ENCODE measurements at places on chromosomes 5 and 9.
A peak's percentile ranks its signal among the peaks of the same experiment; 100 is the strongest.

DNA sequence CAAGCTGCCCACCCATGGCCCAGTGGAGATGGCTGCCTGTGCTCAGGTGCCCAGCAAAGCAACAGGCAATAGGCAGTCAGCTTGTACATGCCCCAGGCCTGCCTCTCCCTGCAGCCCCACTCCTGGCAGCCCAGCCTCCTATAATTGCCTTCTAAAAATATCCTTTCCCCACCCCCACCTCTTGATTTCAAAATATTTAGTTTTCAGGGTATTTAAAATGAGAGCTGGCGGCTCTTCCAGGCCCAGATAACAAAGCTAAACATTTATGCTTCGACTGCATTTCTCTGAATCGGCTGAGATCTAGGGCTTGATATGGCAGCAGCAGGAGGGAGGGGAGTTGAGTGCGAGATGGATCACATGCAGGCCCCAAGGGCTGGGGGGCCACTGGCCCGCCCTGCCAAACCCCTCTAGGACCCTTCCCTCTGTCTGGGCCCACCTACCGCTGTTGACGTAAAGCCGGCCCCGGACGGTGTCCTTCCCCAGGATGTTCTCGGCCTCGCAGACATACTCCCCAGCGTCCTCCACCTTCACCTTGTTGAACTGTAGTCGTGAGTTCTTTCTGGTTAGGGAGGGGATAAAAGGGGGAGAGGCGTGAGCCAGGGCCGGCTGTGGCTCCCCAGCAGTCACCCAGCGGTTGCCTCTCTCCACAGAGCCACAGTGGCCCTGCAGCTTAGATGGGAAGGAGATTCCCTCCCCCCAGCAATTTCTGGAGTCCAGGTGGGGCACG lies 85.0 kb downstream of the PSD2 start:
- no peak for DNase-seq

- DNase-seq = peak; percentile 98
Measured at GRCh38 chr9:2570615-2571479, 50.7 kb upstream of the VLDLR start.

- no peak for DNase-seq
Measured at GRCh38 chr5:147407094-147407681, 102.7 kb downstream of the DPYSL3 start.

DNA sequence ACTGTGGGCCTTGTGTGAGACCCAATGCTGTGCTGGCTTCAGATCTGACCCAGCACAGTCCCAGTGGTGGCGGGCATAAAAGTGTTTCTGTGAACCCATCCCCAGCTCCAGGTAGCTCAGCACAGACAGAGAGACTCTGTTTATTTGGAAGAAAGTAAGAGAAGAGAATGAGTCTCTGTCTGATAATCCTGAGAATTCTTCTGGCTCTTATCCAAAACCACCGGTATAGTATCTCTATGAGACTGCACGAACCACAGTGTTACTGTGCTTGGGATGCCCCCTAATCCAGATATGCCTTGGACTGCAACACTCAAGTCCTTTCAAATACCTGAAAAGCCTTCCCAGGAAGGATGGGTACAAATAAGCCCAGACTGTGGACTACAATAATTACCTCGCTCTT lies 1660.8 kb upstream of the ACO1 start:
- DNase-seq = no peak

DNA sequence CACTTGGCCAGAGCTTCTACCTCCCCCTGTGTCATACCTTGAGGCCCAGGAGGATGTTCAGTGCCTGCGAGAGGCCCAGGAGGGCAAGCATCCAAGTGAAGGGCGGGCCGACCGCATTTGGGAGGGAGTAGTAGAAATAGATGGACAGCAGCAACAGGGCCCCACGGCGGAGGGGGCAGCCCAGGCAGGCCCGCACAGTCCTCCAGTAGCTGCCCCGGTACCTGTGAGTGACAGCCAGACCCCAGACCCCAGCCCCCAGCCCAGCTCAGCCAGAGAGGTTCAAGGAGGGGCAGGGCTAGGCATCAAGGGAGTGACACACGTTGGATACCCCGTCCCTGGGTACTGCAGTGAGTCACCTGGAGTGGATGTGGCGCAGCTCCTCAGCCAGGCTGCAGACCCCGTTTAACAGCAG lies 1.4 kb downstream of the STING1 start:
- DNase-seq = peak; percentile 49

Data from psoas muscle (tissue), 8 donors.